ENCODE measurements at places on chromosomes 6 and 20.

- DNase-seq: no peak
Observed at GRCh38 chr6:105301072-105301503, 101.8 kb downstream of the PREP start.

GRCh38 chr6:41887331-41887751 is 7.8 kb downstream of the USP49 start:
- DNase-seq: no peak

GRCh38 chr6:139821676-139822223 is 447.3 kb upstream of the CITED2 start:
- no peak for DNase-seq

GRCh38 chr6:89085409-89086205 is 5.1 kb downstream of the PNRC1 start:
- no peak for DNase-seq

- DNase-seq: peak; percentile 8
Observed at GRCh38 chr6:156634951-156635371, 142.2 kb upstream of the ARID1B start.

- no peak for DNase-seq
Observed at GRCh38 chr6:1482381-1483166, 93.2 kb downstream of the FOXF2 start.

- no peak for DNase-seq
Observed at GRCh38 chr20:52649727-52650126, 322.4 kb upstream of the TSHZ2 start.

GRCh38 chr6:28267695-28268059 is 734 bp downstream of the ZSCAN26 start:
- no peak for DNase-seq

GRCh38 chr6:158021376-158021775 is 39.7 kb downstream of the SYNJ2 start:
- no peak for DNase-seq

- no peak for DNase-seq
Observed at GRCh38 chr20:39070484-39071231, 108.5 kb downstream of the DHX35 start.

DNA sequence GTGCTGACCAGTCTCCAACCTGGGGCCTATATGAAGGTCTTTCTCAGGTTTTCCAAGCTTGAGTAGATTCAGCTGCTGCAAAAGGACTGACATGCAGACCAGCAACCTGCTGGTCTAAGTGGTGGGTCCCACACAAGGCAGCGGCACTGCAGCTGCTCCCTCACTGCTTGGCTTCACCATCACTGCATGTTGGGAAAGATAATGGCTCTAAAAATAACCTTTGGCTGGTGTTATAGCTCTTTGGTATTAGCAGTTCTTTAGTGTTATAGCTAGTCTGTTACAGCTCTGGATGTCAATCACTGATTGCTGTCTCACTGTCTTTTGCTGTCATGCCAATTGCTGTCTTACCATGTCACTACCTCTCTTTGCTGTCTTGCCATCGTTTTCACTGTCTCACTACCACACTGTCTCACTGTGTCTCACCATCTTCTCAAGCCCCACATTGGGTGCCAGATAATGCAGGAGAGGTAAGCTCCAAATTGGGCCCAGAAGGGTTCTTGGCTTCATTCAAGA is 726.4 kb downstream of the TENT5A start:
- no peak for DNase-seq

DNA sequence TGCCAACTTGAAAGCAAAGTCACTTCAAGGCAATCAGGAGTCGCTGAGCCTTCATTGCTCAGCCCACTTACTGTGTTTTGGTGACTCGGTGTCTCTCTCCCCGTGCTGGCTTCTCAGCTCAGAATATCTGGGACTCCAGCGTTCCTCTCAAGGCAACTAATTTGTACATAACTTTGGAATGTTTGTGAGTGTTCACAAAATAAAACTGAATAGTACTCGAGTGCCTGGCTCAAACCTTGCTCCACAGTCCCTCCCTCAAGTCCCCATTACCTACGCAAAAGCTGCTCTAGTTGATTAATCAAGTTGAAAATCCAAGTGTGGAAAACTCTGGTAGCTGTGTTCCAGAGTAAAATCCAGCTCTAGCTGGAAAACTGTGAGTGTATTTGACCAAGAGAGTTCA is 8.6 kb downstream of the IPCEF1 start:
- no peak for DNase-seq

DNA sequence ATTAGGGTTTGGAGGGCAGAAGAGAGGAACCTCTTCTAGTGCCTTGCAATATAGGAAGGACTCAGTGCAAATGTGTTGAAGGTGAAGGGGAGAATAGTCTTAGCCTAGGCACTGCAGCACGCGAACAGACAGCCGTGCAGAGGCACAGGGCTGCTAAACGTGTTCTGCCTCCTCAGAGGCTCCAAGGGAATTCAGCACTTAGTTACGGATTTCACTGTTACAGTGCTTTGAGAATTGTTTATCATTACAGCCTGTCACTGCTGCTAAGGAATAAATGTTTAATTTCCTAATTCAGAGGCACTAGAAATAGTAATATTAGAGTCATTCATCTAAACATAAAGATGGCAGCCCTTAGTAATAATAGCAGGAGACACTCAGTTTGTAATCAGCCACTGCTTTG is 116.4 kb upstream of the SLC22A16 start:
- no peak for DNase-seq

All from activated naive CD4-positive, alpha-beta T cell treated with Interleukin-2 at 50 U/mL for 16 hours (primary cell).